ENCODE measurements at places on chromosomes 11 and 22.

DNA sequence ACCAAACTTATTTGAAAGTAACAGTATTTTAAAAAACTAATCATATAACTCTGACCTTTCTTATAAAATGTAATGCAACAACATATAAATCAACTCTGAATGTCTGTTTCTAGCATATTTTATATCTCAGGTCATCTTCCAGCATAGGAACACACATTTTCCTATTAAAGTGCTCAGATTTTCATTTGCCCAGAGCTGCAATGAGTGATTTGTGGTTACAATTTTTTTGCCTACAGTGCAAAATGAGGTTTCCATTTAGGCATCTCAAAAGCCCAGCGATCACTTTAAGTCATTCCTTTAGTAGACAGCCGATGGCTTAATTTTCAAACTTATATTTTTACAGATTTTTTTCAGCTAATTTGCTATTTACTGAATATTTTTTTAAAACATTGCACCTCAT is 1.0 kb downstream of the LYVE1 start:
- H3K4me3 ChIP-seq, result no peak overlapping the region
- H3K27me3 ChIP-seq, result no peaks in the 10 kb centered on the region
- H3K4me1 ChIP-seq, result no peaks in the 10 kb centered on the region
- DNase-seq, result no peak

DNA sequence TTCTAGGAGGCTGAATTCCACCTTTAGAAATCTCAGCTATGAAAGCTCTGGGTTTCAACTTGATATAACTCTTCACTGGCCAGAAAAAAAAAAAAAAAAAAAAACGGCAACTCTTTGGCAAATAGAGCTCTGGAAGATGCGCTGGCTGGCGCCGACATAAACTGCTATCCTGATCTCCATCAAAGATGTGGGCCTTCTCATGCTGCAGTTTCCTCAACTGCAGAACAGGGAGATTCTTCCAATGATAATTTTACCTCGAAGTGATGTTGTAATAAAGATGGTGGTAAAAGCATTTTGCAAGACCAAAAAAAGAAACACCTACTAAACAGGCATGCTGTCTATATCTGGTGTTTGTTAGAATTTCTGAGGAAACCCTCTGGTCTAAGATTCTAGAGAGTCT is 20.3 kb downstream of the FLI1 start:
- H3K4me1 ChIP-seq, result peaks cover 67% of the 10 kb centered on the region
- no peak overlapping the region for H3K4me3 ChIP-seq
- H3K27me3 ChIP-seq, result no peaks in the 10 kb centered on the region
- DNase-seq, result no peak
- no peak overlapping the region for H3K27ac ChIP-seq
- H3K36me3 ChIP-seq, result peaks cover 6% of the 10 kb centered on the region

DNA sequence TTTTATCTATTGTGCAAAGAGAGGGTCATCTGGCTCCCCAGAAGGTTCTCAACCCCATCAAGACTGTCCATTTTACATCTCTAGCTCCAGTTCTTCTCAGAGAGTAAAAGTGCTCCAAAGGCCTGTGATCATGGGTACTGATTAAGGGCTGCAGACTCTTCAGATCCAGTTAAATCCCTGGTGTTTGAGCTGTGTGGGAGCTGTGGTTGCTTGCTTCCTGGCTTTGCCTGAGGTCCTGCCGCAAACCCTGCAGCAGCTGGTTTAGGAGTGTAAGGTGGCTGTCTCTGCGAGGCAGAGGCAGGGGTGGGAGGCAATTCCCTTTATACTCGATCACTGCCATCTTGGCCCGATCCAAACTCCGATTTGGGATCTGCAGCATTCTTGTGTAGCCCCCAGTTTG is 1.2 kb downstream of the MRPL17 start:
- H3K27me3 ChIP-seq, result no peaks in the 10 kb centered on the region
- peaks cover 12% of the 10 kb centered on the region for H3K36me3 ChIP-seq
- H3K4me1 ChIP-seq, result peaks cover 12% of the 10 kb centered on the region
- no peak overlapping the region for H3K27ac ChIP-seq
- peak; percentile 8 for DNase-seq
- H3K4me3 ChIP-seq, result no peak overlapping the region

DNA sequence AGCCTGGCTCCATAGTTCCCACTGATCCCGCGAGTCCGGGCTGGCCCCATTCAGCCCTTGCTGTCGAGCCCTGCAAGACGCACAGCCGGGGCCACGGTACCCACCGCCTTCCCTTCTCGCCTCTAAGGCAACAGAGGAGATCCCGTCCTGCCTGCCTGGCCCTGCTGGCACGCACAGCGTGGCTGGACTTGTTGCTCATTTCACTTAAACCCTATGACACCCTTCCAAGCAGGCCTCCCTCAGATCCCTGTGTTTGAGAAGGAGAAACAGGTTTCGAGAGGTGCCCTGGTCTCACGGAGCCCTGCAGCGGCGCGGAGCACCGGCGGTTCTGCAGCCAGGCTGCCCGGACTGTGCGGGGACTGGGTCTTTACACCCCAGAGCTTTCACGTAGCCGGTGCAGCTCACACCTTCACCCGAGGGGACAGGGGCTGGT is 1048.4 kb downstream of the BRD1 start:
- no peak overlapping the region for H3K4me3 ChIP-seq
- no peak overlapping the region for H3K27ac ChIP-seq
- H3K36me3 ChIP-seq, result no peaks in the 10 kb centered on the region
- no peak for DNase-seq
- H3K4me1 ChIP-seq, result no peaks in the 10 kb centered on the region

DNA sequence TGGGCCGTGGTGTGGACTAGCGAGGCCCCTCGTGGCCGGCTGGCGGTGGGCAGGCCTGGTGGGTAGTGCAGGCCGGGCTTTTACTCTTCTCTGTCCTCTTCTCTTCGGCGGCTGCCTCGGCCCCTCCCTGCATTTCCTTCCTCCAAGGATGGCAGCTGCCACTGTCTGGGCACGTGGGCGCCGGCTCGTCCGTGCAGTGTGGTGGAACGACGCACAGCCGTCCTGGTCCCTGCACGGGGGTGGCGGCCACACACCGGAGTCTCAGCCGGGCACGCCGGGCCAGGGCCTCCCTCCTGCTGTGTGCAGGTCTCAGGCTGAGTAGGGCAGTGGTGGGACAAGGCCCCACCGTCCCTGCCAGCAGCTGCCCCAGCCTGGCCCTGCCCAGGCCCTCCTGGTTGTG is 37.7 kb downstream of the MOB2 start:
- no peak overlapping the region for H3K27ac ChIP-seq
- no peaks in the 10 kb centered on the region for H3K4me1 ChIP-seq
- H3K36me3 ChIP-seq, result no peaks in the 10 kb centered on the region
- H3K4me3 ChIP-seq, result no peak overlapping the region

DNA sequence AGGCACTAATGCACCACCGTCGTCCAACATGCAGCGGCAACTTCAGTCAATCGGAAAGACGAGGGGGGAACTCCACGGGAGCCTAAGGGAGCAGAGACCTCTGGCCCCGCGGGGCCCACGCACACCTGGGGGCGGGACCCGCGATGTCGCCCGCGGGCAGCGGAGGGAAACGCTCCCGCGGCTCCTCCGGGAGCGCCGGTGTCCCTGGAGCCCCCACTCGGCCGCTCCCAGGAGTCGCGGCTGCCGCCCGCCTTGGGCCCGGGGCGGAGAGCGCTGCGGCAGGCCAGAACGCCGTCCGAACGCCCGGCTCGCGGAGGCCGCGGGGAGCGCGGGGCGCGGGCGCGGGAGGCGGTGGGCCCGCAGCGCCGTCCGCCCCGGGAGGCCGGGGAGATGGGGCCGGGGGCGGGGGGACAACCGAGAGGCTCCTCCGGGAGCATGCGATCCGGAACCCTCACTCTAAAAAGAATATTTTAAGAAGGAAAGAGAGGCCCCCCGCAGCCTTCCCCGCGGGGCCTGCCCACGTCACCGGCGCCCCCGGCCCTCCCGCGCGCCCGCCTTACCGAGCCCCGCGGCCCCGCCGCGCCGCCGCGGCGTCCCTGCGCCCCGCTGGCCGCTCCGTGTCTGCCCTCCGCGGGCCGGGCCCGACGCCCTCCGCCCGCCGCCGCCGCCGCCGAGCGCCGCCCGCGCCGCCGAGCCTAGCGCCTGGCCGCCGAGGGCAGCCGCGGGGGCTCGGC is 86.6 kb upstream of the ARHGAP32 start:
- peak; percentile 16 for DNase-seq
- H3K36me3 ChIP-seq, result no peaks in the 10 kb centered on the region
- H3K27ac ChIP-seq, result no peak overlapping the region
- H3K4me1 ChIP-seq, result peaks cover 14% of the 10 kb centered on the region

DNA sequence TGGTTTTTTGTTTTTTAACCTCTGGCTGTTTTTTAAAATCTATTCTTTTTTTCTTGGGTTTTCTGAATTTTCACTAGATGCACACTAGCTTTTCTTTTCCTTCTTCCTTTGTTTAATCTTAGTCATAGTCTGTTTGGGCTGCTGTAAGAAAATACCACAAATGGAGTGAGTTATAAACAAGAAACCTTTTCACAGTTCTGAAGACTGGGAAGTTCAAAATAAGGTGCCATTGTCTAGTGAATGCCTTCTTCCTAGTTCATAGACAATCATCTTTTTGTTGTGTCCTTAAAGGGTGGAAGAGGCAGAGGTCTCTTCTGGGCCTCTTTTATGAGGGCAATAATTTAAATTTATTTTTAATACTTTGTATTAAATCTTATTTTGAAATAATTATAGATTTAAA is 532.9 kb upstream of the ANO5 start:
- no peaks in the 10 kb centered on the region for H3K27me3 ChIP-seq
- no peak for DNase-seq
- H3K4me1 ChIP-seq, result no peaks in the 10 kb centered on the region
- no peaks in the 10 kb centered on the region for H3K36me3 ChIP-seq

- no peak overlapping the region for H3K4me3 ChIP-seq
- H3K27me3 ChIP-seq, result no peaks in the 10 kb centered on the region
Measured at GRCh38 chr11:26715133-26715532, 6.7 kb downstream of the SLC5A12 start.

DNA sequence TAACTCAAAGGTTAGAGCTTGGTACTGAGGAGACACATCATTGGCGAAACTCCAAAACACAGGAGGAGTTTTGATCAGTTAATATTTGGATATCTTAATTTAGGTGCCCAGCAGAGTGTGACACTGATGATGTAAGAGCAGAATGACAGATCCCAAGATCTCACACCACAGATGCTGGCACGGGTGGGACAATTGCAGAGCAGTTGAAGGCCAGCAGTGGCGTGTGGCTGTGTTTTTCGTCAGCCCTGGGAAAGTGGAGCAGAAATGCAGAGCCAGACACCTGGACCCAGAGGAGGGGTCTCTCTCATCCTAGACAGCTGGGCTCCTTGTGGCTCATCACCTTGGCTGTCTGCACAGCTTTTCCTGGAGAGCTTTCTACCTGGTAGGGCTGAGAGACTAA is 59.7 kb upstream of the CTTN start:
- H3K27ac ChIP-seq, result no peak overlapping the region
- no peak for DNase-seq
- H3K27me3 ChIP-seq, result no peaks in the 10 kb centered on the region
- H3K4me1 ChIP-seq, result no peaks in the 10 kb centered on the region
- H3K36me3 ChIP-seq, result peaks cover 81% of the 10 kb centered on the region
- H3K4me3 ChIP-seq, result no peak overlapping the region

DNA sequence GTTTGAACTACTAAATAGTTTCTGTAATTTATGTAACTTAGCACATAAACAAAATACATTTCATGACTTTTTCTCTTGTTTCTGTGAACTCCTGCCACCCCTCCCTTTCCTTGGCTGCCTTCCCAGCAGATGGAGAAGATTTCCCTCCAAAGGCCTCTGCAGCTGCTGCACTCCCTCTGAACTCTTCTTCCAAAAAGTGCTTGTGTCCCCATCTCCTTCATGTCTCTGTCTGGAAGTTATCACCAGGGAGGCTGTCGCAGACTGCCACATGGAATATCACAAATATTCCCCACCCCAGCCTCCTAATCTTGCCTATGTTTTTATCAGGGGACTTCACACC is 1068.3 kb downstream of the OPCML start:
- H3K4me3 ChIP-seq, result no peak overlapping the region
- H3K27me3 ChIP-seq, result no peaks in the 10 kb centered on the region
- no peaks in the 10 kb centered on the region for H3K36me3 ChIP-seq
- H3K4me1 ChIP-seq, result no peaks in the 10 kb centered on the region
- no peak for DNase-seq

DNA sequence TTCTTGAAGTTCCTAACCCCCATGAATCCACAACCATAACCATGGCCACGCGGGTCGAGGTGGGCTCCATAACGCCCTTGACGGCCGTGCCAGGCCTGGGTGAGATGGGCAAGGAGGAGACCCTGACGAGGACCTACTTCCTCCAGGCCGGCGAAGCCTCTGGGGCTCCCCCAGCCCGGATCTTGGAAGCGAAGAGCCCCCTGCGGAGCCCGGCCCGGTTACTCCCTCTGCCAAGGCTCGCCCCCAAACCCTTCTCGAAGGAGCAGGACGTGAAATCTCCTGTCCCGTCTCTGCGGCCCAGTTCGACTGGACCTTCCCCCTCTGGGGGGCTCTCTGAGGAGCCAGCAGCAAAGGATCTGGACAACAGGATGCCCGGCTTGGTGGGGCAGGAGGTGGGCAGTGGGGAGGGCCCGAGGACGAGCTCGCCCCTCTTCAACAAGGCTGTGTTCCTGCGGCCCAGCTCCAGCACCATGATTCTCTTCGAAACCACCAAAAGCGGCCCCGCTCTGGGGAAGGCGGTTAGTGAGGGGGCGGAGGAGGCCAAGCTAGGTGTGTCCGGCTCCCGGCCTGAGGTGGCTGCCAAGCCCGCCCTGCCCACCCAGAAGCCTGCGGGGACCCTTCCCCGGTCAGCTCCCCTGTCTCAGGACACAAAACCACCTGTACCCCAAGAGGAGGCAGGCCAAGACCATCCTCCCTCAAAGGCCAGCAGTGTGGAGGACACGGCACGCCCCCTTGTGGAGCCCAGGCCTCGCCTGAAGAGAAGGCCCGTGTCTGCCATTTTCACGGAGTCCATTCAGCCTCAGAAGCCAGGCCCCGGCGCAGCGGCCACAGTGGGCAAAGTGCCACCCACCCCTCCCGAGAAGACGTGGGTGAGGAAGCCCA is 75.7 kb downstream of the KIAA1671 start:
- no peak for DNase-seq
- H3K4me1 ChIP-seq, result peaks cover 4% of the 10 kb centered on the region
- no peak overlapping the region for H3K27ac ChIP-seq
- no peaks in the 10 kb centered on the region for H3K36me3 ChIP-seq
- no peak overlapping the region for H3K4me3 ChIP-seq

GRCh38 chr11:97237151-97237550 is 847.3 kb downstream of the JRKL start:
- no peak overlapping the region for H3K4me3 ChIP-seq
- no peaks in the 10 kb centered on the region for H3K36me3 ChIP-seq
- no peaks in the 10 kb centered on the region for H3K4me1 ChIP-seq

DNA sequence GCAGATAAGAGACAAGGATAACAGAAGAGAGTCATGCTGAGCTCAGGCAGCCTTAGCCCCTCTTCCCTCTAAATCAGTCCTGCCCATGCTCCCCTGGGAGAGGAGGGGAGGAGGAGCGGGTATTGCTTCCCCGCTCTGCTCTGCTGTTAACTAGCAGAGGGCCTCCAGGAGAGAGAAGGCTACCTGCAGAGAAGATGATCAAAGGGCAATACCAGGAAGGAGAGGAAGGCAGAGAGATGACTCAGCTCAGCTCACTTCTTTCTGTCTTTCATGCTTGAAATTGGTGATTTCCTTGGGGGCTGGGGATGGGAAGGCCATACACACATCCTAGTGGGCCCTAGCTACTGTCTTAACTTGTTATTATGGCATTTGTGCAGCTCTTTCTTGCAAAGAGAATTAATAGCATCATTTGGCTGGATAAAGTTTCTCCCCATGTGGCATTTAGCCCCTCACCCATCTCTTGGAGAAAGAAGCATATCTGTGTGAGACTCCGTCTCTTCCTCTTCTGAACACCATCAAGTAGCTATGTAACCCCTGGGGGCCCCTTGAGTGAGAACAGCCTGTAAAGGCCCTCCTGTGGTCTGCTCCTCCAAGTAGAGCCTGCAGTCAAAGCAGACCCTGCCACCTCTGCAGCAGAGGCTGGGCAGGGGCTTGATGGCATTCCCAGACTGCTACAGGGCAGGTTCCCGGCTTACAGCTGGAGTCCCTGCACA is 33.4 kb upstream of the AMOTL1 start:
- peaks cover 4% of the 10 kb centered on the region for H3K27me3 ChIP-seq
- no peak for DNase-seq
- H3K27ac ChIP-seq, result no peak overlapping the region
- H3K4me1 ChIP-seq, result no peaks in the 10 kb centered on the region
- H3K36me3 ChIP-seq, result no peaks in the 10 kb centered on the region
- H3K4me3 ChIP-seq, result no peak overlapping the region

Data from natural killer cell (primary cell).